Bronchial epithelial cell (primary cell): ENCODE measurements at places on chromosomes 3 and 15. TPM values are rescaled to one million over a fixed set of nuclear protein-coding genes. Genes with fewer than 3 reads are reported as not detected.

CPLX3 gene
- not detected in 2 replicates for total RNA-seq

DNA sequence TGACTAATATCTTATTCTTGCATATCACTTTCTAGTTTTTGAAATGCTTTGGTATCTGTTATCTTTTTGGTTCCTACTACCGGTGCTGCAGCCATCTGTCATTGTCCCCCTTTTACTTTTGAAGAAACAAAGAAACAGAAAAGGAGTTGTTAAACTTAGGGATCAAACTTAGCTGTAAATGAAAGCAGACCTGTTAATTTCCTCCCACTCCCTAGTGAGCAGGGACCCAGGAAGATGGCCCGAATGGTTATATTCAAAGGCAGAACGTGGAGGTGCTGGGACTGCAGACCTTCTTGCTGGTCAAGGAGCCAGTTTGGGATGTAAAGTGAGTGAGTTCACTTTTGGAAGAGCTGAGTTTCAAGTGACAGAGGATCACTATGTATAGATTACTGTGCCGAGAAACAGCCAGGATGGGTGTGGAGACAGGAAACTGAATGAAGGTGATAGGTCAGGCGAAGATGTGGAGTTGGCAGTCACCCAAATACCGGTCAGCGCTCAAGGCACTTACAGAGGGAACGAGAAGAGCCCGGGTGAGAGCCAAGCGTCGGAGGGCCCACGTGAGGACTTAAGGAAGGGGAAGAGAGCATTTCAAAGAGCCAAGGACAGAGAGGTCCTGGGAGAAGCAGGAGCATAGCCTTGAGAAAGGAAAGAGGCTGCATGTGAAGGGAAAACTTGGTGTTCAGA, 20.1 kb downstream of the KBTBD8 start:
- peak; percentile 43 for DNase-seq

DNA sequence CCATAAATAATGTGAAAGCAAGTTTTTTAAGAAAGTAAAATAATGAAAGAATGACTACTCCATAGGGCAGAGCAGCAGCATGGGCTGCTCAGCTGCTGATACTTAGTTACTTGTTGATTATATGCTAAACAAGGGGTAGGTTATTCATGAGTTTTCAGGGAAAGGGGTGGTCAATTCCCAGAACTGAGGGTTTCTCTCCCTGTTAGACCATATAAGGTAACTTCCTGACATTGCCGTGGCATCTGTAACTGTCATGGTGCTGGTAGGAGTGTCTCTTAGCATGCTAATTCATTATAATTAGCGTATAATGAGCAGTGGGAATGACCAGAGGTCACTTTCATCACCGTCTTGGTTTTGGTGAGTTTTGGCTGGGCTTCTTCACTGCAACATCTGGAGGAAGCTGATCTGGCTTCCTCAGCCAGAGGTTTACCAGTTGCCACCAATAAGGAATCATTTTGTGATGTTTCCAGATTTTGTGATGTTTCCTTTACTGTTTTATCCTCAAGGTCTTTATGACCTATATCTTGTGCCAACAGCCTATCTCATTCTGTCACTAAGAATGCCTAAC, 121.8 kb upstream of the CHL1 start:
- DNase-seq, result no peak

- DNase-seq, result no peak
These were observed 42.9 kb downstream of the SIDT1 start for GRCh38 chr3:113575206-113575605.

GRCh38 chr3:155859859-155860258, 5.6 kb upstream of the SLC33A1 start:
- no peak for DNase-seq

GRCh38 chr3:115785782-115786181, 162.5 kb downstream of the GAP43 start:
- no peak for DNase-seq

DGKG gene
- total RNA-seq, result not detected in 2 replicates

DNA sequence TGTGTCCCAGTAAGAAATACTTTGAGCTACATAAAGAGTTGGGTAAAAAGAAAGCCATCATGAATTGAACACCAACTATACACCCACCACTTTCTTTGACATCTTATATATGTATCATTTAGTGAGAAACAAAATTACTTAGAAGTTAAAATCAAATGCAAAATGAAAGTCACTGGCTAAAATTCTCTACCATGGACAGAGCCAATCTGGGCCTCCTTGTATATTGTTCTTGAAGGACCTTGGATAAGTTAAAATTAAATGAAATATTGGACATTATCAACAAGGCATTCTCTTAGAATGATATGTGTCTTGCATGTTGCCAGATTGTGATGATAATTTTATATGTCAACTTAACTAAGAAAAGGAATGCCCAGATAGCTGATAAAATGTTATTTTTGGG, 64.2 kb upstream of the CHL1 start:
- DNase-seq, result no peak

PRTG gene
- under 0.01 TPM in 1 of 2 replicates, not detected in the other for total RNA-seq

ZNF609 gene
- 11.3 and 17.0 TPM in 2 replicates for total RNA-seq

- no peak for DNase-seq
These were observed 563.6 kb upstream of the NAALADL2 start for GRCh38 chr3:174295306-174296092.

- DNase-seq, result peak; percentile 18
These were observed 29.1 kb downstream of the FGD5 start for GRCh38 chr3:14847613-14848541.

GRCh38 chr3:194265505-194265892, 85.6 kb downstream of the CPN2 start:
- DNase-seq, result peak; percentile 55

DNA sequence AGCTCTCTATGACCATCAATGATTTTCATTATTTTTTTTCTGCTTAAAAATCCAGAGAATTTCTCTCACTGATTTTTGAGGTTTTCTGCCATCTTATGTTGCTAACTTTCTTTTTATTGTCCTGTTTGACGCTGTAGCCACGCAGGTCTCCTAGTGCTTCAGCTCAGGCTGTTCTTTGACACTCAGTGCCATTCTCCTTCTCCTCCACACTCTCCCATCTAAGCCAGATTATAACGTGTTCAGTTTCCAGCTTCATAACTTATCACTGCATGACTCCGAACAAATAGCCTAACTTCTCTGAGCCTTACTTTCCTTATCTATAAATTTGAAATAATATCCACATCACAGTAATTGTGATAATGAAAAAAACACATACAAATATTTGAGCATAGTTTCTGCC, 22.8 kb upstream of the ST3GAL6 start:
- DNase-seq, result no peak

GRCh38 chr3:197031315-197032285, 2.0 kb upstream of the MELTF start:
- peak; percentile 100 for DNase-seq

DNA sequence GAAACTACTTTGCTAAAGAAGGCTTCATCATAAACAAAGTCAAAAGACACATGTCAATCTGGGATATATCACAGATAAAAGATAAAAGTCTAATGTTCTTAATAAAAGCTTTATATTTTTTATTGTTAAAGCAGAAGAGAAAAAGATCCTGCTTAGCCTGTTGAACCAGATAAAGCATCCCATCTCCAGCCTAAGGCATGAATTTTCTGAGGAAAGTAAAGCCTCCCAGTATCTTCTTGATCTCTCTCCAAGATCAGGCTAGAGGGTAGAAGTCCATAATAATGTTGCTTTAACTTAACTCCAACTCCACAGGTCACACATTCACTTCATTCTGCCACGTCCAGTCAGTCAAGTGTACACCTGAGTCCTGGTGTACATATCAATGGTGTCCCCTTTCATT, 14.2 kb downstream of the ARL14 start:
- DNase-seq, result no peak

DNA sequence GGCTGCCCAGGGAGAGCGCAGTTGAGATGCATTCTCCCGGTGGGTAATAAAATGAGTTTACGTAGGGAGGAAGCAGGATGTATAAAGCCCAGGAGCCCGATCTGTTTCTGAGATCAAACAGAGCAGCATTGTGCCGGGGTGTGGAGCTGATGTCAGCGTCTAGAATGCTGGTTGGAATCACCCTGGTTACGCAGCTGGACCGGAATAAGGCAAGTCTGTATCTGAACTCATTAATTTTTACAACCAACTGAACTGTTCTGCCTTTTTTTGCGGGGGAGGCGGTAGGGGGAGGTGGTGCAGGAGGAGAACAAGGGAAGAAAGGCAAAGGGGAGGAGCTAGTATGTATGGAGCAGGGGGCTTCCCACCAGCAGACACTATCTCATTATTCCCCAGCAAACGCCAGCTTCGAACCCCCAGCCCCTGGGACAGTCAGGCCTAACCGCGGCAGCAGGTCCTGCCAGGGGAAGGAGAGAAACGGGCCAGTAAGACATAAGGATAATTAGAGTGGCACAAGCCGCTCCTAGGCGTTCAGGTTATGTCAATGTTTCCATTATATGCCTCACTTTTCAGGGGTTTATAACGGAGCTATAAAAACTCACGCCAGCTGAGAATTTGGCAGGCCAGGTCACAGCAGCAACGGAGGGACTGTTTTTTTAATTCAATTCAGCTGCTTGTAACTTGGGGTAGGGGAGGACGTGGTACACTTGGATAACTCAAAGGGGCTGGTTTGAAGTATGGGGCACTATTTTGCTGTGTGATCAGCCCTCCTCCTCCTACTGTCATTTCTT, 175.3 kb upstream of the HES1 start:
- no peak for DNase-seq

ENTPD3 gene
- 8.4 and 18.1 TPM in 2 replicates for total RNA-seq

UPK1B gene
- 25.0 and 55.2 TPM in 2 replicates for total RNA-seq

DNA sequence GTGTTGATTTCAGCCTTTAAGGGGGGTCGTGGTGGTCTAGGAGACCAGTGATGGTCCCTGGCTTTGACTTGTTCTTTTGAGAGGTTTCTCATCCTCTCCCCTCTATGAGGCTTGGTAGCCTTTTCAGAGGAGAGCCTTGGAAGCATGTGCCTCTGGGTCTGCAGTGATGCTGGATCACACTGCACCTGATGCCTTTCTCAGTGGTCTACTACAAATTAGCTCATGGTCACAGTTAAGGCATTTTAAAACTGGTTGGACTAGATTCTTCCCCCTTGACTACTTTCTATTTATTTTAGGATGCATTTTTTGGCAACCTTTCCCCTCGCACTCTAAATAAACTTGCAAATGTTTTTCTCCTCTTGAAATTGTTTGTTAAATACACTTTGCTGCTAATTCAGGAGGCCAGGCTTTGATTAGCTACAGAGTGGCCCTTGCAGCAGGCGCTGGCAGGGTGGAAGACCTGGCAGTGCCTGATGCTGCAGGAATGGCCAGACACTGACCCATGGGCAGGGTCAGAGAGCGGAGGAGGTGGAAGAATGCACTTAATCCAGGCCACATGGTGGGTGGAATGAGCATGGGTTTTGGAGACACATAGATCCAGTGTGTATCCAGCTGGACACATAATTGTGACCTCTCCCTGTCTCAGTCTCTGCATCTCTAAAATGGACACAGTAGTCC, 318.8 kb upstream of the CTDSPL start:
- no peak for DNase-seq

DNA sequence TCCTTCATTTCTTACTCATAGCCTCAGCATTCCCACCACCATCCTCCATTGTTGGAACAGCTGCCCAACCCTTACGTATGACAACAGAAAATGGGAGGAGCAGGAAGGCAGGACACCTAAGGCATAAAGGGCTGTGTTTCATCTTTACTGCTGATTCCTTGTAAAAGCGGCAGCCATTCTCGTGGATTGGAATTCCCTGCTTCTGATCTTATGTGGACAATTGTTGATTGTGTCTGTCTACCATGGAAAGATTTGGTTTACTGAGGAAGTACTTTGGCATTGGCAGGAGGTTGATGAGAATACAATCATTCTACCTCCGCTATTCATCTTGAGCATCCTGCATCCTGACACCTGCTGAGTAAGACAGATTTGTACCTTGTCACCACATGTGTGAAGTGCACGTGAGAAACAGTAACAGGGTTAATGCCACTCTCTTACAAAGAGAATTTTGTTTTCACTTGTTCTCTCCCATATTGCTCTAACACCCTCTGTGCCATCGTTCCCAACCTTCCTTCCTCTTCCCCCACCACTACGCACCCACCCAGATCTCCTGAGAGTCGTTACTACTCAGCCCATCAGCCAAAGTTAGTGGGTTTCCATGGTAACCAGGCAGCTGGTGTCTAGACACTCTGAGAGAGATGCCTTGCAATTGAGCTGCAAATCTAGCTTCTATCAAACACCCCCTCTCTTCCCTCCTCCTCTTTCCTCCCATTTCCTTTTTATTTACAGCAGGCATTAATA, 75.7 kb downstream of the GAP43 start:
- DNase-seq, result peak; percentile 26

SOX2 gene
- 4.5 and 15.4 TPM in 2 replicates for total RNA-seq

DNA sequence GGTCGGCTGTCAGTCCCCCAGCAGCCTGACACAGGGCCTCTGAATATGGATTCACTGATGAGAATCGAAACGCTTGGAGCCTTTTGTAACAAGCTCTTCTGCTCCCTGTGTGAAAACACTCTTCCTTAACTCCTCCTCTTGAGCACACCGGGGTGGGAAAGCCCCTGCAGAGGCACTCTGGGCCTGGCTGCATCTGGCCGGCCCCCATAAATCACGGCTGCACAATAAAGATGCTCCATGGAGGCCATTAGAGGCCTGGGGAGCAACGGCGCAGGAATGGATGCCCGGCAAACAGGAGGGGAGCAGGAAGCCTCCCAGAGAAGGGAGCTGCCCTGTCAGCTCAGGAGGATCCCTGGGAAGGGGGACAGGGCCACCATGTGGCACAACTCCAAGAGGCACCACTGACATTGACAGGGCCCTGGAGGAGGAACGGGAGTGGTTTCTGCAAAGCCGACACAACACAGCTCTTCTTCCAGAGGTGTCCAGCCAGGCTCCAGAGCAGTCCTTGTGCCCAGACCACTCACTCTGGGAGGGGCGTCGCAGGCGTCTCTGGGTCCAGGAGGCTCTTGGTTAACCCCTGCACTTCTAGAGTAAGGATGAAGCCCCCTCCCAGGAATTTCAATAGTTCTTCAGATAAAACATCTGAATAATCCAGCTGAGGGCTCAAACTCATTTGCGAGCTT, 509.3 kb upstream of the PPP2R3A start:
- no peak for DNase-seq

- no peak for DNase-seq
These were observed 408.0 kb downstream of the MECOM start for GRCh38 chr3:169255511-169255910.

- DNase-seq, result no peak
These were observed 3.3 kb downstream of the RHOV start for GRCh38 chr15:40870716-40871115.

DNA sequence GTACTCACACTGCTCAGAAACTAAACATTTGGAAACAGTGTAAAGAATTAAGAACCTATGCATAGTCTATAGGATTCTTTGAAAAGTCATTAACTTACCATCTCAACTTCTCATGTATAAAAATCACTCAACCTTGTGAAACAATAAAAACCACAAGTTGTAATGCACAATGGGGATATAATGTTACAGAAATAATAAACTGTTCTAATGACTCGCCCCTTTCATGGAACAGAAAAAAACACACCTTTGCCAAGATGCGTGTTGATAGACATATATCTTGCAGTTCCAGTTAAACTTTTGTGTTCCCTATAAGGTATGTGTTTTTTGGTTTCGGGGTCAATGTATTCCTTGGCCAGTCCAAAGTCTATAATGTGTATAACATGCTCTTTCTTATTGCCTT, 50.8 kb upstream of the PPIB start:
- peak; percentile 8 for DNase-seq

PDZRN3 gene
- 0.77 and 0.79 TPM in 2 replicates for total RNA-seq
